ENCODE measurements at places on chromosomes 13 and 19.
A peak's percentile ranks its signal among the peaks of the same experiment; 100 is the strongest.

- peak; percentile 20 for DNase-seq
Measured at GRCh38 chr13:39144941-39145533, 106.8 kb downstream of the NHLRC3 start.

- no peak for DNase-seq
Measured at GRCh38 chr13:74443631-74444030, 309.4 kb upstream of the KLF12 start.

DNA sequence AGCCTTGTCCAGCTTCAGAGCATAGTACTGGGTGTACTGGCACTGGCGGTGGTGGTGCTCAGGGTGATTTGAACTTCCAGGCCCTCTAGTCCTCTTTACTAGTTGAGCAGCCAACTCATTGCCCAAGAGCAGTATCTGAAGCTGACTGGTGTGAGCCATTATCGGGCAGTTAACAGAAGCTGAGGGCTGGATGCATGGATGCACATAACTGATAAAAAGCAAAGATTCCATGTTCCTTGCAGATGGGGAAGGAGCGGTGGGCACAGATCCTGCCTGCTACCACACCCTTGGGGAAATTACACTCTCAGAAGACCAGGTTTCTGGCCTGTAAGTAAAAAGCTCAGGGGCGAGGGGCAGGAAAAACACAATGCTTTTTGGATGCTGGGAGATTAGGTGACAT, 499.4 kb upstream of the ARGLU1 start:
- no peak for DNase-seq

GRCh38 chr19:14795078-14795721, 16.8 kb upstream of the ADGRE2 start:
- DNase-seq = no peak

DNA sequence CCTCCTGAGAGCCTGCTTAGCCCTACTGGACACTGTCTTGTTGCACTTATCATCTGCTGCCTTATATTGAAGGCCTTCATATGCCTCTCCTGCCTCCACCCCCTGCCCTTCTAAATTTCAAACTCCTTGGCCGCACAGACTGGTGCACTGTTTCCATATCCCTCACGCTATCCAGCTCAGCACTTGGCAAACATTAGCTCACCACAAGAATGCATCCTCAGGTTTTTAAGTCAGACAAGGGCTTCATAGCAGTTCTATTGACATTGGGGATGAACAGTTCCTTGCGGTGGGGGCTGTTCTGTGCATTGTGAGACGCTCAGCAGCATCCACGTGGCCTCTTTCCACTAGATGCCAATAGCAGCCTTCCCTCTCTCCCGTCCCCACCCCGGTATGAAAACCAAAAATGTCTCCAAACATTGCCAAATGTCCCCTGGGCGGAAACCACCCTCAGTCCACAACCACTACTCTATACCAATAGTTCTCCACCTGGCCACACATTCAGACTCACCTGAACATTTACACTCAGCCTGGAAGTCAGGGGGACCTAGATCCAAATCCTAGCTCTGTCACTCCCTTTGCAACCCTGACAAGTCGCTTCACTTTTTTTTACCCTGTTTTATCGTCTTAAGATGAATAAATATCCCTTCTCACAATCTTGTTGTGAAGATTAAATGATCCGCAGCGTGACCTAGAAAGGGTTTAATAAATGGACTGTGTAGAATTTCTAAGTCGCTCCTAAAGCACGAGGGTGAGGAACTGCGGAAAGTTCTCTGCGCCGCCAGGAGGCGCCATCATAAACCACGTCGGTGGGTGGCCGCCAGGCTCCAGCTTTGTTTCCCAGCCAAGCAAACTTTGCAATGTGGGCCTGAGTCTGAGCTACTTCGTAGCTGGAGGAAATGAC, 3.6 kb upstream of the CEACAM3 start:
- peak; percentile 61 for DNase-seq

DNA sequence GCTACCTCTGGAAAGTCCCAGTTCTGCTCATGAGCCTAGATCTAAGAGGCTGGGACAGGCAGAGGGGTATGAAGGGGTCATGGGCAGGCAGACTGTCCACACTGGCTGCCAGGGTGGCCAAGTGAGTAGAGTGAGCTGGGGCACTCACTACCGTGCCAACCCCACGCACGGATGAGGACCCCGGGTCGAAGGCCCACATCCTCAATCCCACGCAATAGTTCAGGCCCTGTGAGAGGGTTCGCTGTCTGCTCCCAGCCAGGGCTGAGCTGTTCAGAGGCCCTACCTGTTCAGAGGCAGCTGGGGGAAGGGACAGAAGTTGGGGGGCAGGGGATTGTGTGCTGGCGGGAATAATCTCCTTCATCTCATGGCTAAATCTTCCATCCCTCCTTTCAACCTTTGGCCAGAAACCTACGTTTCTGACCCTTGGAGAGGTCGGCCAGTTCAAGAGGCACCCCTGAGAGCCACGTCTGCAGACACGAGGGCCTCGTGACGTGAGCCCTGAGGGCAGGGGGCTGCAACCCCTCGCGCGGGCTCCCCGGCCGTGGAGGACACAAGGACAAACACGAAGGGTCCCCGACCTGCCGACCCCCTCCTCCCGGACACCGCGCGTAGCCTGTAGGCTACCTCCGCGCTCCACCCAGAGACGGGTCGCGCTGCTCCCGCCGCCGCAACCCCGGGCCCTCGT, 1.0 kb upstream of the RPS5 start:
- peak; percentile 45 for DNase-seq

- DNase-seq = peak; percentile 55
Measured at GRCh38 chr19:12838182-12838885, at the start of gene MAST1. MAST1 (plus strand) TSS chr19:12838515; CDS start chr19:12838573, 58 bp downstream.

GRCh38 chr13:31022928-31023530, 90.6 kb downstream of the TEX26 start:
- DNase-seq = no peak

All from stimulated activated CD4-positive, alpha-beta T cell treated with anti-CD3 and anti-CD28 coated beads, Interleukin-4, amount 100 ng/mL, for 1 hour (primary cell).